ENCODE measurements at places on chromosomes 1 and 21.

DNA sequence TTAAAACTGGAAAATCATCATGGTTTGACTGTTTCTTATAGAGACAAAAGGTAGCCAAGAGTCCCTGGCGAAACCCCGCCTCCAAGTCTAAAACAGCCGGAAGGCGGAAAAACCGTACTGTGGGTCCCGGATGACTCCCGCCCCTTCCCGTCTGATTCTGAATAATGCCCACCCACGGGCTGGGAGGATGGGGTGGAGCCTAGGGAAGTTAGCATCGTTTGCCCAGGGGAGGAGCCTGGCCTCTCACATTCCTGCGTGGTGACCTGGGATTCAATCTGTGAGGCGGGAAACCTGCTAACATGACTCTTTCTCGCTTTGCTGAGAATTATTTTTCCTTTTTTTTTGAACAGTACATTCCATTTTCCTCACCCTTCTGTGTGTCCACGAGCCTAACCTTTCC lies 124.9 kb downstream of the KCNK1 start:
- DNase-seq = no peak

GRCh38 chr21:29958551-29958950 lies 18.8 kb upstream of the GRIK1 start:
- no peak for DNase-seq

- no peak for DNase-seq
These were observed 151.7 kb downstream of the DAB1 start for GRCh38 chr1:57272150-57272549.

DNA sequence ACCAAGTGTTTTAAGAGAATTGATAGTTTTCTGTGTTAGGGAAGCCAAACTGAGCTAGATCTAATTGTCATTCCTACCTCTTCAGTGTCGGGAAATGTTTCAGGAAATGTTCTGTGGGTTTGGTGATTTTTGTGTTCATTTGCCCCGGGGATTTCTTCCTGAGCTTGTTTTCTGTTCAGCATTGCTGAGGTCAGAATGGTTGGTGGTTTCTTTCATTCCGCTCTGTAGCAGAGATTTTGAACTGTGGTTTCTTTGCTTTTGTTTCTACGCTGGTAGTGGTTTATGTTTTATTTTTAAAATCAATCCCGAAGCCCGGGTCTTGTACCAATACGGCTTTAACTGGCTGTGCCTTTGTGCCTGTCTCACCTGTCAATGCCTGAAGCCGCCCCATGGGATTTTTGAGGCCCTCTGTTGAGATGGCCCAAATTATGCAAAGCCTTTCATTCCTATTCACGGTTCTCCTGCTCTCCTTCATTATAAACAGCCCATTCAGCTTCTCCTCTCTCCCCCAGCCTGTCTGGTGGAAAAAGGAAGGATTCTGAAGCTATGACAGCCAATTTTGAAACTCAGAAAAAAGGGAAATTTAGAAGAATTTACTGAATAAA lies 417.2 kb upstream of the KAZN start:
- DNase-seq = no peak

DNA sequence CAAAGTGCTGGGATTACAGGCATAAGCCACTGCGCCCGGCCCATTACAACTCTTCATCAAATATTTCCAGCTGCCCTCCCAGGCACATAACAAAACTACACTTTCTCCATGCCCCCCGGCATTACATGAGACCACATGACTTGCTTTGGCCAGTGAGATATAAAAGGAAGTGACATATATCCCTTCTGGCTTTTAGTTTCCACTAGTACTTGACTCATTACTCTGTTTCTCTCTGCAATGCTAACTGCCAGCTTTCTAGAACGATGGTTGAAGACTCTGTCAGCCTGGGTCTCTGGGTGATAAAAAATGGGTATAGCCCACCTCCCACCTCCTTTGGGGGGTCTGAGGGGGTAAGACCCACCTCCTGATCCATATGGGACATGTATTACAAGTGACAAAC lies 24.2 kb downstream of the ABL2 start:
- DNase-seq = no peak

- no peak for DNase-seq
These were observed 40.5 kb upstream of the FHAD1 start for GRCh38 chr1:15206418-15207030.
